ENCODE measurements at places on chromosomes 3 and 15.

GRCh38 chr15:99452010-99452409 lies 113.8 kb upstream of the MEF2A start:
- DNase-seq: no peak

DNA sequence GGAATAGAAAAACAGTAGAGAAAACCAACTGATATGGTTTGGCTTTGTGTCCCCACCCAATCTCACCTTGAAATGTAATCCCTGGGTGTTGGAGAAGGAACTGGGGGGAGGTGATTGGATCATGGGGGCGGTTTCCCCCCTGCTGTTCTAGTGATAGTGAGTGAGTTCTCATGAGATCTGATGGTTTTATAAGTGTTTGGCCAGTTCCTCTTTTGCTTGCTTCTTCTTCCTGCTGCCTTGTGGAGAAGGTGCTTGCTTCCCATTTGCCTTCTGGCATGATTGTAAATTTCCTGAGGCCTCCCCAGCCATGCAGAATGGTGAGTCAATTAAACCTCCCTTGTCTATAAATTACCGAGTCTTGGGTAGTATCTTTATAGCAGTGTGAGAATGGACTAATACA lies 48.4 kb downstream of the EOMES start:
- DNase-seq: no peak

DNA sequence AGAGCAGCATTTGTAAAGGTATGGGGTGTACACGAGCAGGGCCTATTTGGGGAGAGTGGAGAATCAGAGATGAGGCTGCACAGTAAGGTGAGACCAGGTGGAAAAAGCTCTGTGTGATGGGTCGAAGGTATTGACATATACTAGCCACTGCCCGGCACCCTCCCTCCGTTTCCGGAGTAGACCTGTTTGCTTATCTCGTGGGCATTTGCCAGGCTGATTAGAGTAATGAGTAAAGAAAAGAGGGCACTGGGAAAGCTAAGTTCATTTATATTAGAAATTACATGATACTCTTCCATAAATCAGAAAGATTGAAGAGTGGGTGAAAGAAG lies 46.2 kb upstream of the ATG7 start:
- DNase-seq: no peak

DNA sequence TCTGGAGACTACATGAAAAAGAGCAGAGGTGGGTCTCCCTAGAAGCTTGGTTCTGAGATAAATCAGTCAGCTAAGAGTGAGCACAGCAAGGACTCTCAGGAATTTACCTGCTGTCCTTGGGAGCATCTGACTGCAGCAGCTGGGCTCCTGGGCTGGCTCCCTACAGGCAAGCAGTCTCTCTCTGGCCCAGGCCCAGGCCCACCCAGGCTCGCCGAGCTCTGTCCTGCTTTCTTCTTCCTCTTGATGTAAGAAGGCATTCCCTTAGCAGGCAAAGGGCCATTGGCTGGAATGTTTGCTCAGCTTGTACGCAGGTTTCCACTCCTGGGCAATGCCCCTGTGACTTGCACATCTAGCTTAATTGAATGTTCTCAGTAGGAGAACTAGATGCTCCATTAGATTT lies 4.3 kb upstream of the RBP2 start:
- no peak for DNase-seq

DNA sequence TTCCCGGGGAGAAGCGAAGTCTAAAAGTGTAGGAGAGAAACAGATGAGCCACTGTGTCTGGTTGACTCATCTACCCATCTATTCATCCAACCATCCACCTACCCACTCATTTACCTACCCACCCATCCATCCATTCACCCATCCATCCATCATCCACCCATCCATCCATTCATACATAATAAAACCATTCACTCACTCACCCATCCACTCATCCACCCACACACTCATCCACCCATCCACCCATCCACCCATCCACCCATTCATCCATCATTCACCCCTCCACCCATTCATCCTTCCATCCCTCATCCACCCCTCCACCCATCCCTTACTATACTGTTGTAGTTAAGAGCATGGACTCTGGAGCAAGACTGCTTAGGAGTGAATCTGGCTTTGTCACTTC lies 136.4 kb upstream of the ATP2B2 start:
- DNase-seq: no peak

DNA sequence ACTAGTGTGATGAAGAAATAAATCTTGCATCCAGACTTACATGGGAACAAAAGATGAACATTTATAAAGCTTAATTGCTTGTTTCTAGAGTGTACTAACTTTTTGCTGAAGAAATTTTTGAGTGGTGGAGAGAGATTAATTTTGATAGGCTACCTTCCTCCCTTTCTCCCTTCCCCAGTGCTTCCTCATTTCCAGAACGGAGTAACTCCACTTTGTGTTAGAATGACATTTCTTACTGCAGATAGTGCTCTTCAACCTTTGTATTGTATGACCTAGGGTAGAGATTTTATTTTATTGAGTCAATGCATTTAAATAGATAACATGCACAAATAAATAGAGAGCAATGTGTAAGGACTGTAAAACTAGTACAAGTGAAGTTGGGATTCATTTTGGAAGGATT lies 1.9 kb downstream of the ATP1B3 start:
- no peak for DNase-seq

DNA sequence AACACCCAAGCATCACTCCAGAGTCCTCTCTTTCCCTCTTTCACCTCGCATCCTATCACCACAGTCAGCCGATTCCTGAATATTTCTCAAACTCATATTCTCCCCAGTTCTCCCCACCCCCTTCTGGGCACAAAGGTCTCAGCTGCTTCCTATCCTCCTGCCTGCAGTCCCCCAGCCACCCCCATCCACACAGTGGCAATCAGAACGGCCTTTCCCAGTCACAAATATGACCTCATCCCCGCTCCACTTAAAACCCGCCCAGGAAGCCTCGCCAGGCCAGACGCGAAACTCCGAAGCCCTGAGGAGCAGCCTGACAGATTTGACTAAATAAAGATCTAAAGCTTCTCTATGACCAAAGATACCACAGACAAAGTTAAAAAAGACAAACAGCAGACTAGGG lies 49.9 kb upstream of the LINGO1 start:
- DNase-seq: no peak

- DNase-seq: no peak
Measured at GRCh38 chr3:113450911-113451310, 9.6 kb upstream of the CFAP44 start.

- no peak for DNase-seq
Measured at GRCh38 chr3:186013312-186013711, 75.5 kb upstream of the TRA2B start.

DNA sequence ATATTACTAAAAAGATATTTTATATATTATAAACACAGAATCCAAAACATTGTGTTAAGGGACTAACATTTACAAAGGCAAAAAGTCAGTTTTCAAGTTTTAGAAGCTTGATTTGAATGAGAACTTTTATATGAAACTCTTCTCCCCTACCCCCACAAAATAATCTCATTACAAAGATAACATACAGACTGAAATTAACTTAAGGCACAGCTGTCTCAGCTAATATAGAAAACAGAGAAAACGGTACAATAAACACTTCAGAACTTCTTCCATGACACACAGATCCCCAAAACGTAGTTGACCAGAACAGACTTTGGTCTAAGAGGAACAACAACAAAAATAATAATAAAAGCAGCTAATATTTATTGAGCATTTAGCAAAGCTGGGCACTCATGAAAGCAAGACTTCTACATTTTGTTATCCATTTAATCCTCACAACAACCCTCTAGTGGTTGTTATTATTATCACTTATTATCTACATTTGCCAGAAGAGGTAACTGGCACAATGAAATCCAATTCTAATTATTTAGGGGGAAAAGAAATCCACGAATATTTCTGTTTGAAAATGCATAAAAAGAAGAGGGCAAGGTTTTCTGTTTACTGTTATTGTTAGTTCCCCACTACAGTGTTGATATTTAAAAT lies 68.1 kb downstream of the PFN2 start:
- DNase-seq: no peak

- no peak for DNase-seq
Measured at GRCh38 chr3:194132465-194133286, 3.3 kb upstream of the HES1 start.

GRCh38 chr15:38503496-38503895 lies 49.6 kb downstream of the FAM98B start:
- no peak for DNase-seq

GRCh38 chr3:10140996-10141546 lies 507 bp upstream of the VHL start:
- DNase-seq: no peak

- DNase-seq: no peak
Measured at GRCh38 chr15:68420186-68420684, 11.7 kb downstream of the ITGA11 start.

GRCh38 chr3:131948806-131949205 lies 86.0 kb downstream of the CPNE4 start:
- DNase-seq: no peak

DNA sequence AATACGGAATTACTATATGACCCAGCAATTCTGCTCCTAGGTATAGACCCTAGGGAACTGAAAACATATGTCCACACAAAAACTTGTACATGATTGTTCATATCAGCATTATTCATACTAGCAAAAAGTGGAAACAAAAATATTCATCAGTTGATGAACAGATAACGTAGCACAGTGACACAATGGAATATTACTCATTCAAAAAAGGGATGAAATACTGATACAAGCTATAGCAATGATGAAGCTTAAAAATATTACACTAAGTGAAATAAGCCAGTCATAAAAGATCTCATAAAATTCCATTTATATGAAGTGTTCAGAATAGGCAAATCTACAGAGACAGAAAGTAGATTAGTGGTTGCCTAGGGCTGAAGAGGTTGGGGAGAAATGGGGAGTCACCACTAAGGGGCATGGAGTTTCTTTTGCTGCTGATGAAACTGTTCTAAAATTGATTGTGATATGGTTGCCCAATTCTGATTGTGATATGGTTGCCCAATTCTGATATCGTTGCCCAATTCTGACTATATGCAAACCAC lies 10.5 kb downstream of the C15orf61 start:
- no peak for DNase-seq

DNA sequence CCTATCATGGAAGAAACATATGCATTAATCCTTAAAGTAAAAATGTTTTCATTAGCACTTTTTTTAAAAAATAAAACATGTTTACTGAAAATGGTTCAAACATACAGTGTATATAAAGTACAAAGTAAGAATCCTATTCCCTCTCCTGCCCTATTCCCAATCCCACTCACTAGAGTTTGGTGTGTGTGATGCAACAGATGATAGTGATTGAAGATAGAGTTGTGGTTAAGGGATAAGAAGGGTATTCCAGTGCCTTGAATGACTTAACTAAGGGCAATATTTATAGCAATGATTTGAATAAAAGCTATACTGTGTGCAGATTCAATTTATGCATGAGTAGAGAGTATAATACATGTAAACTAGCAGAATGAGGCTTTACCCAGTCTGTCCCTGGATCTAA lies 18.1 kb downstream of the ZNF280D start:
- DNase-seq: no peak

GRCh38 chr3:107251819-107252218 lies 125.4 kb upstream of the CCDC54 start:
- no peak for DNase-seq

GRCh38 chr3:149095487-149095886 lies 9.2 kb upstream of the HLTF start:
- DNase-seq: no peak

DNA sequence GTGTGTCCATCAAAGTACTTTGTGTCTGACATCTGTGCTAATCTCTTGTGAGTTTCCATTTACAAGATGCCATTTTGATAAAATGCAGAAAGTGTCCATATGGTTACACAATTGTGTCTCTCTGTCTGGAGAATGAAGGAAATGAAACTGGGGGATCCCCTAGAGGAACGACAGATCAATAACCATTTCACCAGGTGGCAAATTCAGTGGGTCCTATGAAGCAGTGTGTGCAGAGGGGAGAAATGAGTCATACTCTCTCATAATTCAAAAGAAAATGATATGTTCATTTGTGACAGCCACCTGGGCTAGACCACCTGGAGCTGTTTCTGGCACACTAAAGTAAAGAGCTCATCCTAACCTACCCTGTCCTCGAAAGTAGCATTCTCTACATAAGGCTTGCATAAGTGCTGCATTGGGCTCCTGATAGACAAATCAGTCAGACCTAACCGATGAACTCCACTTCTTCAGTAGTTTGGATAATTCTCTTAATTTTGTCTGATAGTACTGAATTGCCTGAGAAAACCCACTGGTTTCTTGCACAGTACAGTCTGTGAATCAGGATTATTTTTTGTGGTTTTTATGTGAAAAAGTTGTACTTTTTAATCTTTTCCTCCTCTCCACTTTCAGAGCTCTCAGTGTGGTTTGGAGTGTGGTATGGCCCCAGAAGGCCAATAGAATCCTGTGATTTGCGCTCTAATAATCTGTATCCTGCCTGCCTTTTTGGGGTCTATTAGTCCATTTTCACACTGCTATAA lies 10.3 kb upstream of the CD47 start:
- DNase-seq: peak; percentile 28

DNA sequence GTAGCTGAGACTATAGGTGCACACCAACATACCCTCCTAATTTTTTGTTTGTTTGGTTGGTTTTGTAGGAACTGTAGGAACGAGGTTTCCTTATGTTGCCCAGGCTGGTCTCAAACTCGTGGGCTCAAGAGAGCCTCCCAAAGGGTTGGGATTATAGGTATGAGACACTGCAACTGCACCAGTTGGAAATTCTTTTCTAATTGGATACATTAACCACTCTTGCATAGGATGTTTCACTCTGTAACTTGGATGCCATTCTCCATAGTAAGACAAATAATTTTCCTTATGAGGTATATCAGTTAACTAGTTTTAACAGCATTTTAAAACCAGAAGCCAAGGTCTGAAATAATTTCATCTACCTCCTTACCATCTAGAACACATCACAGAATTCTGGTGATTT lies 6.7 kb upstream of the ALCAM start:
- DNase-seq: no peak

DNA sequence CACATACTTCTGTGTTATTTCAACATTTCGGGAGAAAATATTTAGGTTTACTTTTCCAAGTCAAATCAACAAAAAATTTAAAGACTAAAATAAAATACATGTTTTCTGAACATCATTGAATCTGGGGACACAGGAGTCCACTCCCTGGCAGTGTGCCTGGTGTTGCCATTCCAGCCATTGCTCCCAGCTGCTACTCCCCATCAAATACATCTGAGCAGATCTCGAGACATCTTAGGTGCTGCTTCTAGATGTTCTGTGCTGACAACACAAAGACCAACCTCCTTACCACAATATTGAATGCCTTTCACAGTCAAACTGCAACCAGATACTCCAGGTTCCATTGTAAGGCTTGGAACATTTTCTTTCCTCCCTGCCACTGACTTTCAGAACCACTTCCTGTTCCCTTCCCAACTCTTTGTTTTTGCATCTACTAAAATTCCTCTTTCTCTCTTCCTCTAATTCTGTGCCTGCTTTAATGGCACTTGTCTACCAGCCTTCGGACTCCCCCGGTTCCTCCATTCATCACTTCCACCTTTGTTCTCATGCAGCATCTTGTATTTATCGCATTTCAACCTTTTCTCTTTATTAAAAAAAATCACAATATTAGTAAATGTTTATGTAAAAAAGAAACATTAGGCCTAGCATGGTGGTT lies 81.1 kb upstream of the SLC4A7 start:
- no peak for DNase-seq
